ENCODE measurements at places on chromosomes 2 and 18.

GRCh38 chr18:36365836-36366775 is 68.6 kb downstream of the FHOD3 start:
- DNase-seq: no peak

DNA sequence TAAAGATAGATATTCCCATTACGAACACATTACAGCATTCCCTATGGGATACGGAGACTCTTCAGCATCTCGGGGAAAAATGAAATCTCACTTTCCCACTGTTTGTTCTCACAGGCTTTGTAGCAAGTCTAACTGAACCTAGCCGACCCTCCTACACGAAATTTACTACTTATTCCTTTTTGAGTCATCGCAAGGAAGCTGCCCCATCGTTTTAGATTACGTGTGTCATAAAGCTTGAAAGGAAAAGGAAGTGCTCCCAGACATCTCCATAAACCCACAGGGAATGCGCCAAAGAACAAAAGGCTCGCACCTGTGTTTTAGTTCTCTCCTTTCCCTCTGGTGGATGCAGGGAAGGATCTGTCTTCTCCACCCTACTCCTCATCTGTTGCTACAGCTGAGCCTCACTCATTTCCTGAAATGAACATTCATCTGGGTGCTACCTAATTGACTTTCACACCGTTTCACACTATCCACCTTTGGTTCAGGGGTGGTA is 76.2 kb upstream of the STK39 start:
- no peak for DNase-seq

DNA sequence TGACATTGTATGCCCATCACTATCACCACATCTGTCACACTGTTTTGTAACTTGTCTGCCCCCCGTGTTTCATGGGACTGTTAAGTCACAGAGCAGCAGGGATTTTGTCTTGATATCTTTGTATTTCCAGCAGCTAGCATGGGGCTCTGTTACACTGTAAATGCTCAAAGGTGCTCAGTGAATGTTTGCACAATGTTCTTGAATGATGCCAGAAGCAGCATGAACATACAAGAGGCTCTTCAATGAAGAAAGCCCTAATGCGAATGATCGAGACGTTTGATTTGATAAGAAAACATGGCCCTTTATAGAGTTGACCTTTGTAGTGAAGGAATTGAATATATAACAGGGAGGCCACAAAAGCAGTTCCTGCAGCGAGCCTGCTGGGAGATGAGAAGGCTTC is 120.9 kb upstream of the TTC39C start:
- no peak for DNase-seq

GRCh38 chr18:43914018-43914417 is 636.7 kb upstream of the SYT4 start:
- DNase-seq: no peak

DNA sequence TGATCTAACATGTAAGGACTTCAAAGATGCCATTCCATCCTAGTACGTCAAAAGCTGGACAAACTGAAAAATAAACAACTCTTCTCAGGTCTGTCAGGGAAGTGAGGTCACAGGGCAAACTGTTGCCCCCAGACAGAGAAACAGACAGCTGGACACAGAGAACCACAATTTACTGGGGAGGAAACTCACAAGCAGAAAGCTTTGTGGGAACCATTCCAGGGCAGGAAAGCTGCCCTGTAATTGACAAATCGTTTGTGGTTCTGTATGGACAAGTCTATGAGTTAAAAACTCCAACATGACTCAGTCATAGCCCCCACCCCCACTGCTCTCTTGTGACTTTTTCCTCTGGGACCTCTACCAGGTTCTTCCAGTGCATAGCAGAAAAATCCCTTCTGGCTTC is 28.4 kb downstream of the MCEE start:
- DNase-seq: no peak
